ENCODE measurements at places on chromosomes 1 and 21. TPM values are rescaled to one million over a fixed set of nuclear protein-coding genes. Genes with fewer than 3 reads are reported as not detected.

GRCh38 chr21:45253633-45254459 lies 33.8 kb downstream of the POFUT2 start:
- H3K27ac ChIP-seq, result no peak overlapping the region
- no peak overlapping the region for H3K4me3 ChIP-seq
- peaks cover 51% of the 10 kb centered on the region for H3K27me3 ChIP-seq
- no peak for DNase-seq
- no peaks in the 10 kb centered on the region for H3K36me3 ChIP-seq

GRCh38 chr1:23480187-23481025 lies 3.6 kb downstream of the ASAP3 start:
- no peak overlapping the region for H3K4me3 ChIP-seq
- no peaks in the 10 kb centered on the region for H3K36me3 ChIP-seq
- peaks cover 42% of the 10 kb centered on the region for H3K4me1 ChIP-seq
- H3K27me3 ChIP-seq, result no peaks in the 10 kb centered on the region
- no peak overlapping the region for H3K27ac ChIP-seq

The IBA57 gene
- 10.7 TPM for total RNA-seq

- H3K27me3 ChIP-seq, result no peaks in the 10 kb centered on the region
- no peaks in the 10 kb centered on the region for H3K36me3 ChIP-seq
- no peaks in the 10 kb centered on the region for H3K4me1 ChIP-seq
- no peak overlapping the region for H3K27ac ChIP-seq
Measured at GRCh38 chr1:84803604-84804003, 89.4 kb downstream of the LPAR3 start.

The FMO4 gene
- total RNA-seq, result 5.9 TPM

DNA sequence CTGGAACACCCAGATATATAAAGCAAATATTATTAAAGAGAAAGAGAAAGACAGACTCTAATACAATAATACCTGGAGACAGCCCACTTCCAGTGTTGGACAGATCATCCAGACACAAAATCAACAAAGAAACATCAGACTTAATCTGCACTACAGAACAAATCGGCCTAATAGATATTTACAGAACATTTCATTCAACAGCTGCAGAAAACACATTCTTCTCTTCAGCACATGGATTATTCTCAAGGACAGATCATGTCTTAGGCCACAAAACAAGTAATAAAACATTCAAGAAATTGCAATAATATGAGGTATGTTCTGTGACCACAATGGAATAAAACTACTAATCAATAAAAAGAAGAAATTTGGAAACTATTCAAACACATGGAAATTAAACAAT lies 398.3 kb upstream of the DUSP10 start:
- H3K4me3 ChIP-seq, result no peak overlapping the region
- DNase-seq, result no peak
- H3K27ac ChIP-seq, result no peak overlapping the region
- H3K27me3 ChIP-seq, result no peaks in the 10 kb centered on the region
- H3K36me3 ChIP-seq, result no peaks in the 10 kb centered on the region

GRCh38 chr21:16592381-16592780 lies 862.6 kb downstream of the USP25 start:
- no peak for DNase-seq
- no peaks in the 10 kb centered on the region for H3K36me3 ChIP-seq
- H3K27ac ChIP-seq, result no peak overlapping the region
- no peak overlapping the region for H3K4me3 ChIP-seq
- no peaks in the 10 kb centered on the region for H3K27me3 ChIP-seq

- no peaks in the 10 kb centered on the region for H3K27me3 ChIP-seq
- no peak for DNase-seq
- no peaks in the 10 kb centered on the region for H3K36me3 ChIP-seq
- no peak overlapping the region for H3K27ac ChIP-seq
- no peak overlapping the region for H3K4me3 ChIP-seq
- H3K4me1 ChIP-seq, result no peaks in the 10 kb centered on the region
Measured at GRCh38 chr1:92117526-92117925, 37.4 kb downstream of the BTBD8 start.

The LCE2C gene
- not detected for total RNA-seq

All from lower lobe of right lung (tissue), 2 donors.